COR-L47 (cell line): ENCODE measurements at places on chromosomes 6 and 20.
A peak's percentile ranks its signal among the peaks of the same experiment; 100 is the strongest.

- no peak for DNase-seq
Observed at GRCh38 chr20:62753626-62754025, 42.6 kb upstream of the MRGBP start.

GRCh38 chr20:3203315-3204123 is 963 bp downstream of the DDRGK1 start:
- DNase-seq = peak; percentile 50

DNA sequence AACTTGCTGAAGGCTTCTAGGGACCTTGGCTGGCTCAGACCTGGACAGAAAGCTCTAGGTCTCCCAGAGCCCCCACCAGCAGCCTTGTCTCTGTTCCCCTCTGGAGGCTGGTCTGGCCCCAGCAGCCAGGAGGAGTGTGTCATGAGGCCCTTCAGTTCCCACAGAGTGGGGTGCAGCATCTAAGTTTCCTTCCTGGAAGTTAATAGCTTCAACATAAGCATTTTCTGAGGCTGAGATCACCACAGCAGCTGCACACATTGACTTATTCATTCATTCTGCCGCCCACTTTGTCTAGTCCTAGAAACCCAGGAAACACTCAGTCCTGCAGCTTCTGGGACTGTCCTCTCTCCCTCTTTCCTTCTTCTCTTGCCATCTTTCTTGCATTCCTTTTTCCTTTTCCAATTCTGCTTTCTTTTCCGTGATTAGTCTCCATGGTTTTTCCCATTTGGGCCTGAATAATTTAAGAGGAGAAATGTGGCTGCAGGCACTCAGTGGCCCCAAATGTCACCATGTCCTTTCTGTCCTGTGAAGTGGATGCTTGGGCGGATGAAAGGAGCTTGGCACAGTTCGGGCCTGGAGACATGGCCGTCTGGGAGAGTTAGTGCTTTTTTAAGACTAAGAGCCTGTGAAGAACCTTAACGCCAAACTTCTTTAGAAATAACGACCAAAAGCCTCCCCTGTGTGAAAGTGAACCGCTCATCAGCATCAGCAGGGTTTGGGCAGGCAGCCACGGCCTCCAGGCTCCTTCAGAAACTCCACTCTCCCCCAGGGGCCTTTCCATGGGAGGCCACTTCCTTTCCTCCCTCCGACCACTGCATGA is 31.0 kb upstream of the PCMTD2 start:
- DNase-seq = no peak

DNA sequence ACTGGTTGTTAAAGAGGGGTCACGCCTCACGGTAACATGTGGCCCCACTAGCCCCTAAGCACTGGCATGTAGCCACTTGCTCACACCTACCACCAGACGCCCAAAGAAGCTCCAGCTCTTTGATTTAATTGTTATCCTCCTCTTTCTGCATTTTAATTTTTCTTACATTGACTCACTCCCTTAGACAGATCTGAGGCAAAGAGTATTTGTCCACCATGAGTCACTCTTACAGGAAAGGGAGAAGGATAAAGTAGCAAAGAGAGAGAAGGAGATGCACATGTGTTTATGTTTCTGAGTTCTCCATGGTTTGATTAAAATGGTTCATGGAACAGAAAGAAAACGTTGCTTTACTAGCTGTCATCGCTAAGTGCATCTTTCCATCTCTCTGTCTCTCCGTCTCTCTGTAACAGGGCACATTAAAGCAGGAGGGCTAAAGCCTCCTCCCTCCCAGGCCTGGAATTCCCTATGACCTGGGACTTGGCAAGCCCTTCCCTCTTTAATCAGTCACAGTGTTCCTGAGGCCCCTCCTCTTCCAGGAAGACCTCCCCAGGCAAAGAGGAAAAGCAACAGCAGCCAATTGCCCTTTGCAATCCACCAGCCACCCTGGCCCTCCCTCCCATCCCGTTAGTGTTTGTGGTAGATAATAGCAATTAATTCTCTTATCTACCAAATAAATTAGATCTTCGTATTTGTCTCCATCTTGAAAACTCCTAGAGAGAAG is 112.8 kb upstream of the TSHZ2 start:
- no peak for DNase-seq
